Activated CD8-positive, alpha-beta T cell treated with anti-CD3 and anti-CD28 coated beads for 36 hours (primary cell): ENCODE measurements at places on chromosomes 2 and 18. TPM values are rescaled to one million over a fixed set of nuclear protein-coding genes. Genes with fewer than 3 reads are reported as not detected.

The DNAH7 gene
- total RNA-seq = 0.07 TPM

The RUFY4 gene
- 0.88 TPM for total RNA-seq

The HADHB gene
- total RNA-seq = 58.8 TPM

The OSGEPL1 gene
- 14.7 TPM for total RNA-seq

The SCN2A gene
- total RNA-seq = not detected

- no peak for DNase-seq
These were observed 2.2 kb upstream of the CAD start for GRCh38 chr2:27214941-27215340.

- DNase-seq = no peak
These were observed 38.8 kb downstream of the MAPRE2 start for GRCh38 chr18:35080058-35080457.

- DNase-seq = no peak
These were observed 3.7 kb downstream of the FBXO48 start for GRCh38 chr2:68463287-68463877.

DNA sequence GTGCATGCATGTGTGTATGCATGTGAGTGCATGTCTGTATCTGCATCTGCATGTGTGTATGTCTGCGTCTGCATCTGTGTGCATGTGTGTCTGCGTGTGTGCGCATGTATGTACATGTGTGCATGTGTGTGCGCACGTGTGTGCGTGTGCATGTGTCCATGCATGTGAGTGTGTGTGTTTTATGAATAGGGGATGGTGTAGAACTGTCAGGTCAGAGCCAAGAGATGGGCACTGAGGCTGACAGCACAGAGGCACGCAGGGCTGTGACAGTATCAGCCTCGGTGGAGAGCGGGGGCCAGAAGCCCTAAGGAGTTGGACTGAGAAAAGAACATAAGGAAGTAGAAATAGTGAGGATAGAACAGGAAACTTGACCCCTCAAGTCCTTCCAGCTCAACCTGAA, 494.0 kb upstream of the MYT1L start:
- no peak for DNase-seq

DNA sequence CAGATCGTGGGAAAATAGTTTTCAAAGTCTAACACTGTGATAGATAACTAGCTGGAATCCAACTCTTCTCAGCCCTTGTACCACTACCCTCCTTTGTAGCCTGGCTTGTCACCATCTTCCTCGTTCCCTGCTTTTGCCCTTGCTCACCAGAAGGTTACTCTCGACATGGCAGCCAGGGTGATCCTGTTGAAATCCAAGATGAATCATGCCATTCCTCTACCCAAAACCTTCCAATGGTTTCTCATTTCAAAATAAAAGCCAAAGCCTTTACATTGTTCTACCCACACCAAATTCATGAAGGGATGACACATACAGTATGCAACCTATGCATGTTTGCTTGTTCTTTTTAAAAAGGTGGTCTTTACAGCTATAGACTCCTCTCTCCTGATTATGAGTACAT, 45.7 kb downstream of the STAT4 start:
- DNase-seq = no peak

GRCh38 chr18:2086439-2086838, 484.9 kb downstream of the METTL4 start:
- DNase-seq = no peak

DNA sequence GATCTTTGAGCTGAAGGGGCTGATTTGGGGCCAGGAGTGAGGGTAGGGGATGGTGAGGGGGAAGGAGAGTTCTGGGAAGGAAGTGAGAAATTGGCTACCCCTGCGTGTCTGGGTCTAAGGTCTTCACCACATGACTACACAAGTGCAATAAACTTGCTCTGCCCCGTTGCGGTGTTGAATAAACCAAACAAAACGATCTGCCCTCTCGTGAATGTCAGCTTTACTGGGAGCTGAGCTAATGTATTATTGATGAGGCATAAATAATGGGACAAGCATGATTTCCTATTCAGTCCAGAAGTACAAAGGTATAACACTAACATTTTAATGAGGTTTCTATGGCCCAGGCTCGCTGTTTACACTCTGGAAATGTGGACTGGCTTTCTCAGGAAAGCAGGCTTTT, 8.0 kb upstream of the CFAP221 start:
- DNase-seq = no peak

DNA sequence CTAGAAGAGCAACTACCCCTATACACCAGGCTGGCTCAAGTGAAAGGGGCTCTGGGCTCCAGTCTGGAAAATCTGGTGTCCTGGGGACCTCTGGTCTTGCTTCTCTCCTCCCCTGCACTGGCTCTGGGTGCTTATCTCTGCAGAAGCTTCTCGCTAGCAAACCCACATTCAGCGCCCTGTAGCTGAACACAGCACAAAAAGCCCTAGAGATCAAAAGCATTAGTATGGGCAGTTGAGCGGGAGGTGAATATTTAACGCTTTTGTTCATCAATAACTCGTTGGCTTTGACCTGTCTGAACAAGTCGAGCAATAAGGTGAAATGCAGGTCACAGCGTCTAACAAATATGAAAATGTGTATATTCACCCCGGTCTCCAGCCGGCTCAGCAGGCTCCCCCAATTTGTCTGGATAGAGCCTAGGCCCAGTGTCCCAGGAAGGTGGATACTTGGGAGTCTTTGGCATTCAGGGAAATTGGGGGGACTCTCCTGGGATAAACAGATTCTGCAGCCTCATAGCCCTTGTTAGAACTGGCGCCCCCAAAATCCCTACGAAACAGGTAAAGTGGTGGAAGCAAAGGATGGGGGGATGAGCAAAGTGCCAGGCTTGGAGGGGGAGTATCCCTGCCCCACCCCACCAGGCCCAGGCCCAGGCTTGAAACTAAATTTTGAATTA, 2.5 kb upstream of the HOXD4 start:
- no peak for DNase-seq

DNA sequence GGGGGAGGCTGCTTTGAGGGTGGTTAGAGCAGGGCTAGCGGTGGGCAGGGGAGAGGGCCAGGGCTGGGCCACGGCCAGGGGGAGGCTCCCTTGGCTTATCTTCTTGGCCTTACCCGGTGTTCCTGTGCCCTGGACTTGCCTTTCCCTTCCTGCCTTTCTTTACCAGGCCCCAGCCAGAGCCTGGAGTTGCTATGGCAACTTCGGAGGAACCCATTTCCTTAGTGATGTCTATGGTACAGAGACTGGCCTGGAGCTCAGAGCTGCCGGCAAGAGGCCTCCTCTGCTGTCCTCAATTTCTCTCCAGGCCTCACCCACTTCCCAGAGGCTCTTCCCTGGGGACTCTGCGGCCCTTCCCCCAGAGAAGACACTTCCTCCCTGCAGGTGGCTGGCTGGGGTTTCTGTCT, 11.5 kb downstream of the SPEG start:
- DNase-seq = no peak

- DNase-seq = peak; percentile 36
These were observed 66.2 kb downstream of the STAT1 start for GRCh38 chr2:190947711-190948251.

GRCh38 chr2:37601569-37601968, 69.9 kb downstream of the CDC42EP3 start:
- DNase-seq = no peak

- no peak for DNase-seq
These were observed 160.0 kb downstream of the DNAH6 start for GRCh38 chr2:84676295-84676694.
